H4 (cell line): ENCODE measurements at places on chromosomes 12 and 14.

DNA sequence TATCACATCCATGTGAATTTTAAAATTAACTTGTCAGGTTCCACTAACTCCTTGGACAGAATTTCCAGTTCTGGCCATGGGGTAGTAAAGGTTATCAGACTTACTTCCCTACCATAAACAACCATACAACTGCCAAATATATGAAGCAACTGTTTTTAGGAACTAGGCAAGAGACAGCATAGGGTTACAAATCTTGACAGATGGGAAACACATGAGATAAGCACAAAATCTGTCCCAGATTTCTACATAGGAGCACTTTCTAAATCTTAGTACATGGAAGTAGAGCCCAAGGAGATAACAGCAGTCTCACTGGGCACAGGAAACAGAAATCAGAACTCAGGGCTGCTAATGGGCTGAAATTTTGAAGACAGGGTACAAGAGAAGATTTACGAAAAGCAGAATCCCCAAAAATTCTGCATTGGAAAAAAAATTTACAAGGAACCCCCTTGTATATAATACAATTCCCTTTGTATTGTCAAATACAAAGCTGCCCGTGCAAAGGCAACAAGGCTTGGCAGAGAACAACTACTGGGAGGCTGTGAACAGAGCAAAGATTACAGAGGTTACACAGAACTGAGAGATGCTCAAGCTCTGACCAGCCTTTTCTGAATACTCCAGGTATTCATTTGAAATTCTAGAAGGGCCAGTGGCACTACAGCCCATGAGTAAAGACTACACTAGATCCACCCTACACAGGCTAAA lies 43.2 kb downstream of the GALNT4 start:
- no peak for DNase-seq

- no peak for DNase-seq
These were observed 665 bp downstream of the RHOF start for GRCh38 chr12:121792607-121793439.

GRCh38 chr14:93938751-93939303 lies 11.7 kb downstream of the FAM181A start:
- no peak for DNase-seq

GRCh38 chr14:23041729-23042128 lies 283 bp upstream of the PSMB11 start:
- DNase-seq, result no peak

- DNase-seq, result no peak
These were observed 8.5 kb downstream of the CDCA4 start for GRCh38 chr14:105012171-105012985.

DNA sequence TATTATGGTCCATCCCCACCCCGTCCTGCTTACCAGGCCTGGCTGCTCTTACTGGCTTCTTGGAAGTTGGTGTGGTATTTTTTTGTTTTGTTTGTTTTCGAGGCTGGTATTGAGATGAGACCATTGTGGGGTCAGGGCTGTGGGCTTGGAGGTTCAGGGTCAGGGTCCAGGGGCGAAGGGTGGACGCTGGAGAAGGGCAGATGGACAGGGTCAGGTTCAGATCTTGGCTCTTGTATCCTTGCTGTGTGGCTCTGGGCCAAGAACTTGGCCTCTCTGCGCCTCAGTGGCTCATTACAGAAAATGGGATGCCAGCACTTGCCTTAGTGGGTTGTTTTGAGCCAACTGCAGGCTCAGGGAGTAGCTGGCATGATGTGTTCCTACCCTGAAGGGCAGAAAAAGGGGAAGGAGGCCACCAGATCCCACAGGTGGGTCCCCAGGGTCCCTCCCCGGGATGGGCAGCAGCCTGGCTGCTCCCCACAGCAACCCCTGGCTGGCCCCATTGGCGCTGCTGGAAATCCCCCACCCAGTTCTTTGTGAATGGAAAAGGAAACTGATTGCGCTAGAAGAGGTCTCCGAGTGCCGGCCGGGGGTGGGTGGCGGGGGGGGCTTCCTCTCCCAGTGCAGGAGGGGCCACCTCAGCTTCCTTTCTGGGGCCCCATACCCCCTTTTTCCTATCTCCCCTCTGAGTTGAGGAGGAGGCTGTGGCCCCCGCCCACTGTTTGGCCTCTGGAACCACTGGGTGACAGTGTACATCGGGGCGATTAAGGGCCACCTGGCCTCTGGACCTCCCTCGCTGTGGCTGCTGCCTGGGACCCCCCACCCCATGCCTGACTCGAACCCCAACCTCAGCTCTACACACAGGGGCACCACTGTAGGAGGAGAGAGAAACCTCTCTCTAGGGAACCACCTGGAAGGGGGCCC lies 25.0 kb downstream of the SH2B3 start:
- DNase-seq, result no peak

DNA sequence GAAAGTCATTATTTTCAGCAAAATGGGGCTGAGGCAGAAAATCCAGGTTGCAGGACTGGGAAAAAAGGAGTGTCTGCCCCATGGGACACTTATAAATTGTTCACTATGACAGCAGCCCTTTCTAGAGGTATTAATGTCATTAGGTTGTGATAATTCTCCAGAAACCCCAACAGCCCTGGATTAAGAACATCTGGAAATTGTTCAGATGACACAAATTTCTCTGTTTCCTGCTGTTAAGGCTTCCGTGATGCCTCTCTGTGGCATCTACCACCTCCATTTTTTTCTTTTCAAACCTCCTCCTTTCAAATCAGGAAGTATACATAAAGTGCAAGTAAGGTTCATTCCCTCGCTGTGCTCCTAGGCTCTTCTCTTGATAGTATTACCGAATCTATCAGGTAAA lies 25.6 kb downstream of the EGLN3 start:
- DNase-seq, result no peak

- DNase-seq, result no peak
These were observed 12.3 kb downstream of the CAPS2 start for GRCh38 chr12:75317784-75318183.

GRCh38 chr12:42442888-42443287 lies 116.9 kb downstream of the PPHLN1 start:
- no peak for DNase-seq

DNA sequence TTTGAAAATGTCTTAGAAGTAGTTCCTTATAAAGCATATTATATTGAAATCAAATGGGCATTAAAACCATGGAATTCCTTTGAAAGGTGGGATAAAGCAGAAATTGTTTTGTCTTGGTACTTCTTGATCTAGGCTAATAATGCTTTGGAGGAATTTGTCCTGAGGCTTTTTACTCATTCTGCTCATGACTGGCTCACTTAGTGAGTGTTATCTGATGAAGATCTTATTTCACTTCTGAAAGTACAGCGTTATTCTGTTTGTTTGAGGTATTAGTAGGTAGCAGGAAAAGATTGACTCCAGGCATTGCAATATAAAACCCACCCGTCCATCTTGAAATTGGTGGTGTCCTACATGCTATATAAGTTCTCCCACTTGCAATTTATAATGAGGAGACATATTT lies 5.5 kb downstream of the C12orf71 start:
- DNase-seq, result peak; percentile 7

GRCh38 chr12:66799551-66799950 lies 120.7 kb upstream of the GRIP1 start:
- DNase-seq, result no peak

DNA sequence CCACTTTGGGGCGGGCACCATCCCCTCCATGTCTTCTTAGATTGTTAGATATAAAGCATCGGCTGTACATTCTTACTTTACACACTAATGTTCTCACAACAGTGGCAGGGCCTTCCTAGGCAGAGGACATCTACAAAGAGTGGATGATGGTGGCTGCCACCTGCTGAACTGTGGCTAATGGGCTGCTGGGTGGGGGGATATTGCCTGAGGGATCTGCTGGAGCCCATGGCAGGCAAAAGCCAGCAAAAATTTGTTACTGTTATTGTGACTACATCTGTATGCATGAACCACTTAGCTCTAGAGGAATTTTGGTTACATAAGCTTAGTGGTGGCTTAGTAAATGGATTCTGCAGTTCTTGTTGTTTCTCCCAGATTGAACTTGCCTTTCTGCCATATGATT lies 52.6 kb downstream of the DIP2B start:
- no peak for DNase-seq

DNA sequence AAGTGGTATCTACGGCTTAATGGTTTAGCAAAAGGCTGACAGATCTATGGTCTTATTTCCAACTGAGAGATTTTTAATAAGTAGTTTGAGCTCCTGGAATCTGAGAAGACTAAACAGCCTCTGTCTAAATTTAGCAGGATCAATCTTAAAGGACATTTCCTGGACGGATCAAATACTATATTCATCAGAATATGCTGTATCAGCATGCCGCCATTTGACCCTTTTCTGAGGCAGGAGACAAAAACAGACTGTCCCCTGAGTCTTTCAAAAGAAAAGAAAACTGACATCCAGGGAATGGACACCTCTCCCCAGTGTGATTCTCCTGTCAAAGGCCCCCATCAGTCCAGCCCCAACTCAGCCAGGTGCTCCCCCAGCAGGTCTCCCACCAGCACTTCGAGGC lies 443.7 kb downstream of the GXYLT1 start:
- no peak for DNase-seq

DNA sequence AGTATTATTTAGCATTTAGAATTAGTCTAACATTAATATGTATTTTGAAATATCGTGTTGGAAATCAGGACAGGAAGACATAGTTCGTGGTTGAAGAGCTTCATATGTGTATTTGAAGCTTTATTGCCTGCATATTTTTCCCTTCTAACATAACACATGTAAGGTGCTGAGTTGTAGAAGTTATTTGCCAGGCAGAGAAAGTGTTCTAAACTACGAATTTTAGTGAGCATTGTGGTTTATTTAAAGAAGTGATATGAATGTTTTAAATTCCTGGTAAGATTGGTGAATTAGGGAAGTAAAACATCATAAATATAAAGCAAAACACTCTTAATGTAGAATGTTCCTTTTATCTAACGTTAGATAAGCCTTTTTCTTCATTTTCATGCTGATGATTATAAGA lies 2.5 kb downstream of the RASSF3 start:
- DNase-seq, result no peak

DNA sequence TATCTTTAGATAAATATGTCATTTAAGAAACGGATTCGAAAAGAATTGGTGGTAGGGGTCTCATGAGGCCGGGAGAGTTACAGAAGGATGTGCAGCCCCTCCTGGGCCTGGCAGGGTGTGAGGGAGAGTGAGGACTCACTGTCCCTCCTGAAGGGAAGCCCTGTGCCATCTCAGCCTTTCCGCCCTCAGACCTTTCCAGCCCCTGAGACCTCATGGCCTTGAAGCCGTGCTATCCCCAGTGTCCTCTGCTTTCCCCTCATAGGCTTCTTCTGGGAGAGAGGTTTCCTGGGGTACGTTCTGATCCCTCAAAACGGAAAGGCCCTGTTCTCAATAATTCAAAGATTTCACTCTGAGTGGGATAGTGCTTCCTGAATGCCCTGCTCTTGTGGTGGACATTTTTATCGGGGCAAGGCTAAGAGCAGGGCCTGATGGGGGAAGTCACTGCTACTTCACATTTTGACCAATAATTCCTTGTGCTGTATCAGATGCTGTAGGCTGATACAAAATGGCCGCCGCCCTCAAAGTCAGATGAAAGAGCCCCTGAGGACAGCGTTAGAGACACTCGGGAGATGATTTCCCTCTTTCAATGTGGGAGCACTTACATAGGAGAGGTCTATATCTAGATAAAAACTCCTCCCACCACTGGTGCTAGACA lies 1.3 kb downstream of the CD4 start:
- DNase-seq, result no peak

GRCh38 chr14:76259029-76259735 lies 107.5 kb downstream of the GPATCH2L start:
- DNase-seq, result no peak

DNA sequence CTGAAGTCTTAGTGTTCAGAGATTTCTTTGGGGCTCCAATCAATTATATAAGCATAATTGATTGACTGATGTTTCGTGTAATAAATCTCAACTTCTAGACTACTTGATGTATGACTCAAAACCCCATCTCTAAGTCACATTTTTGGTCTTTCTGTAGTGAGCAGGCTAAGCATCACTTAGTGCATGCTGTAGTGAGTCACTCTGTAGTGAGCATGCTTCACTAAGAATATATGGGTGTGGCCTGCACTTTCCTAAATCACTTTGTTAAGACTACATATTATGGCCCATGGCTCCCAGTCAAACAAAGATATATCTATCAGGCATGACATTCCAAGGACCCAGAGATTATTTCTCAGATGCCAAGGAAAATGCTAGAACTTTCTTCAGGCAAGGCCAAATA lies 909.4 kb upstream of the LRFN5 start:
- DNase-seq, result no peak

DNA sequence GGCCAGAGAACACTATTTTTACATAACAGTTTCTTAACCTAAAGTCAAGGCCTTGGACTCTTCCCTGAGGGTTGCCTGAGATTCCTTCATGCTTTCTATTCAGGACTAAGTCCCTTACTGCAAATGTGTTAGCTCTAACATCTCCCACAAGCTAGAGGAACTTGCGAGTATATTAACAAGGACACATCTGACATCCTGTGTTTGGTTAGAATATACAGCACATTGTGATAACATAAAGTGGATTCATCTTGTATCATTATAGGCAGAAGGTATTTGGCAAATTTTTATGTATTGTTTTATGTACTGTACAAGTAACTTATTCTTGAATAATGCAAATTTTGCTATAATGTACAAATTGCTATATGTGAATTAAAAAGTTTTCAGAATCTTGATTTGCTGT lies 45.5 kb downstream of the SH2B3 start:
- no peak for DNase-seq
